ENCODE measurements at places on chromosomes 2 and 18.

- no peak for DNase-seq
Measured at GRCh38 chr2:227335713-227336112, 10.7 kb downstream of the MFF start.

DNA sequence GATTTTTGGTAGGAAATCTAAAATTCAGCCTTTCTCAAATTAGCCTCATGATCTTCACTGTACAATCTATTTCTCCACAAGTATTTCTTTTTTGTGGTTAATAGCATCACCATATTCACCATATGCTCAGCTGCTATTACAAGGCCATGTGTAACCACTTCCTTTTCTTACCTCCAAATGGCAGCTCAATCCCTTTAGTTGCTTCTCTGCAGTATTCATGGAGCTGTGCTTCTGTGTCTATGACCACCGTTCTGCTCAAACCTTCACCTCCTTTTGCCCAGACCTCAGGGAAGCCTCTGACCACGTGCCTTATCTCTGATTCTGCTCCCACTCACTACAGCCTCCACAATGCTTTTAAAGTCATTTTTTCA is 126.7 kb upstream of the TMEM200C start:
- DNase-seq, result no peak

DNA sequence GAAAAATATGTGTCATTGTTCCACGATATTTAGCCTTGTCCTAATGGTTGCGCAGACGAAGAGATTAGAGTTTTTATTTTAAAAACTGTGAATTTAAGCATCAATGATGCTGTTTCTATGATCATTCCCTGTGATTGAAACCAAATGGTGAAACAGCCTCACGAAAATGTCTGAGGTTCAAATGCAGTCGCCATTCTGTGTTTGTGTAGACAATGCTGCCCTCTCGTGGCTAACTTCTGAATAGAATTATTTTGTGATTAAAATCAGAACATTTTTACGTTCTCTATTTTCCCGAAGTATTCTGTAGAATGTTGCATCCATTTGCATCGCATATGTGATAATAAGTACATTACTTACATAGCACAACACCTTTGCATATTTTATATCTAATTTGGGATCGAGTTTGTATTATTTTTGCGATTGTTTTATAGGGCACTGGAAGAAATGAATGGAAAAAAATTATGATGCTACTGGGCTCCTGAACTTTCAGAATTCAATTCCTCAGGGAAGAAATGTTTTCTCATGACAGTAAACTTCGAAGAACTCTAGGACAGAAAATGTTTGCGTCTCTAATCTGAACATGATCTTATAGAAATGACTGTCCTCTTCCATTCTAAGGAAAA is 54.8 kb upstream of the CREB1 start:
- DNase-seq, result no peak

DNA sequence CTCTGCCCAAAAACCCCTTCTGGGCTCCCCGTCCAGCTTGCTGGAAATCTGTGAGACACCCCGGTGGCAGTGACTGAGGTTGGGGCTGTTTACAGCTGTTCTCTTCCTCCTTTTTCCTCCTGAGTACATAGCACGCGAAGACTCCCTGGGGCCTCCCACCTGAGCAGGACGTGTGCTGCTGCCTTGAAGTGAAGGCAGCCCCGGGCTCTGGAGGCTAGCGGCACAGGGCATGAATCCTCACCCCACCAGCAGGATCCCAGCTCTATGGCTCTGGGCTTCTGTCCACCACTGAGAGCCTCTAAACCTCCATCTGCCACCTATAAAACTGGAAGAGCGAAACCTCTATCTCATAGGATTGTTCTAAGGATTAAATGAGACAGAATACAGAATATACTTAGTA is 182.5 kb downstream of the TMEM163 start:
- peak; percentile 12 for DNase-seq

DNA sequence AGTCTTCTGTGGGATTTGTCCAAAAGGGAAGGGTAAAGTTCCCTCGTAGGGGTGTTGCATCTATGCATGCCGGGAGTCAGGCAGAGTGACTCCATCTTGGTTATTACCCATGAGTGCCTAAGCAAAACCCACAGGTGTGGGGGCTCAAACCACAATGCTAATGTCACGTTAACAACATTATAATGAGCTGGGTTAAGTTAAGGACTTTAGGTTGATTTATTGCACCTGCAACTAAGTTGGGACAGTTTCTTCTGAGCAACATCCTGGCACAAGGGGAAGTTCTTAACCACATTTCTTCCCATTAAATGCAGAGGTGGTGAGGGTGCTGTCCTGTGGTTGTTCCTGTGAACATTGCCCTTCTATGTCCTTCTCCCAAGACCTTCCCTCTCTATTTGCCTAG is 1596.8 kb upstream of the SLC39A10 start:
- no peak for DNase-seq

GRCh38 chr18:45662468-45662867 is 47.2 kb downstream of the SLC14A2 start:
- DNase-seq, result no peak

DNA sequence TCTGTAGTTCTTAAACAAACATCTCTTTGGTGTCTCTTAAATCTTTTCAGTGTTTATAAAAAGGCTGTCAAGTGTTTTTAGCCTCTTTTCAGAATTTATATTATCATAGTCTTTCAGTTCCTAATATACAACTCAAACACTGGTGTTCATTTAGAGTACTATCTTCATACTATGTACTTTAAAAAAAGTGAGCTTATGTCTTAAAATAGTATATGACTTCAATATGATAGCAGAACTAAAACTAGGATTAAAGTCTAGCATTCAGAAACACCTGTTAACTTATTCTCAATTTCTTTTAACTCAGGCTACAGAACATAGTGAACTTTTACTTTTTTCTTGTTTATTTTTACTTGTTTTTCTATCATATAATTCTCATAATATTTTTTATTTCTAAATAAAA is 14.7 kb upstream of the IKZF2 start:
- no peak for DNase-seq

DNA sequence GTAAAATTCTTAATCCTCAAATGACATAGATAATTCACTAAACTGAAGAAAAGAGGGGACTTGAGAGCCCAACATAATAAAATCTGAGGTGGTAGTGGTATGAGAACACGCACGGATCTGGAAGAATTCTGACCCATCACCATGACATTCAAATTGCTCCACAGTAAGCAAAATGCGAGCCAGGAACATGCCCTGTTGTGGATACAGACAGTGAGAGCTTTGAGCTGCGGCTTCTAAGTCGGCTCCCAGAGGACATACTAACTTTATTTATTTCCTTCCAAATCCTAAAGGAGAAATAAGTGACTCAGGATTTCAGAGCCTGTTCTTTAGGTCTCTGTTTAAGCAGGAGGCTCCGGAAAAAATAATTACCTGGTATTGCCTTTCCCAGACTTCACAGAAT is 143.4 kb upstream of the SMAD7 start:
- no peak for DNase-seq

DNA sequence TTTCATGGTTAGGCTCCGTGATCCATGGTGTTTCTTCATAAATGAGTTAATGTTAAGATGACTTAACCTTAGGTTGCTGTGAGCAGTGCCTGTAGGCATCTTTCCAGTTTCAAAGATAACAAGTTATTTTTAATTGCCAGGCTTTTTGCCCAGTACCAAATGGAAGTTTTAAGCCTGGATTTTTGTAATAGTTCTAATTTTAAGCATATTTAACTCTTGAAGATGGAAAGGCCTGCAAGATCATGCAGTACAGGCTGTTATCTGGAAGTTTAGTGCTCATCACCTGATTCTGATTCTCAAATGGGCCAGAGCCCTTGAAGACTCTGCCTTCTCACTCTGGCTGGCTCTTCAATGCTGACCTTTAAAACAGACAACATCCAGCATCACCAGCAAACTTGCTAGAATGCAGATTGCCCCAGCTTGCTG is 141.3 kb downstream of the NCK2 start:
- no peak for DNase-seq

DNA sequence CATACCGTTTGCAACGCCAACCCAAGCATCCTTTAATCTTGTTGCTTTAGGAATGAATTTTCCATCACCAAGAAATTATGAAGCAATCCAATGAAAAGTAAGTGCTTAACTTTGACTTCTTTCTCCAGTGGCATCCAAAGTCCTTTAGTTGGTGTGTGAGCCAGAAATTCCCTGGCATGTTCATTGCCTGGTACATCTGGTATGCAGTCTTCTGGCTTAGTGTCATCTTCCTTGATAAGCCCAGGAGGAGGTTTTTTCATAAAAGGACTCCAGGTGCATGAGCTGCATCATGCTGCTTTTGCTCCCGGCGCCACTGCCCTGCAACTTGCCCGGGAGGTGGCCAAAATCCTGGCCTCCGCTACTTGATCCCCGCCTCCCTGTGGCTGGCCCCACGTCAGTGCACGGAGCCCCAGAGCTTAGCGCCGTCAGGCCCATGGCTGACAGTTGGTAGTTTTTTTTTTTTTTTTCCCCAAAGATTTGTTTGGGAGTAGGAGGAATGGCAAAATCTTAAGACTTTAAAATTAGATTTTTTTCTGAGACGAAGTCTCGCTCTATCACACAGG is 58.7 kb downstream of the PUM2 start:
- DNase-seq, result no peak

DNA sequence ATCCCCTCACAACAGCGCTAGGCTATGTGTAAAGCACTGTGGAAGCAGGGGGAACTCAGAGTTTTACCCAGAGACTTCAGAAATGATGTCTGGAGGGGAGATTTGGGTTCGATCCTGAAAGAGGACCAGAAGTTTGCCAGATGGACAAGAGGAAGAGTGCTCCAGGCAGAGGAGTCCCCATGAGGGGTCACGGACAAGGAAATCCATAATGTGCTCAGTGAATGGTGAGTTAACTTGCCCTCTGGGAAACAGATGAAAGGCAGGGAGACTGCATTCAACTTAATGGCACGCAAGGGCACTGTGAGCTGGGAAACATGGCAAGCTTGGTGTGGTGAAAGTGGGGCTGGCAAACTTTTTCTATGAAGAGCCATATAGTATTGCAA is 6.0 kb upstream of the ASAP2 start:
- DNase-seq, result no peak

DNA sequence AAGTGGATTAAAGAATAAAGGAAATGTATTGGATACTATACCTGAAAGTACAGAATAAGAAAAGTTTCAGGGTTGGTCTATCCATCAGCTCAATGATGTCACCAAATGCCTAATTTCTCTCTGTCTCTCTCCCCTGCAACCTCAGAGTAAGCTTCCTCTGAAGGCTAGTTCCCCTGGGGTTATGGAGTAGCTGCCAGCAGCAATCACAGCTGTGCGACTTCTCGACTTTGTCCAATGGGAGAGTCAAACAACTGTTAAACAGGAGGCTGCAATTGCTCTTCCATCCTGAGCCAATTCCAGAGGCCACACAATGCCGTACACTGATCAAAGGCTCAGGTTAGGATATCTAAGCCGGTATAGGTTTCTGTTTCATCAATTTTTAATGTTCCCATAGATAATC is 95.3 kb upstream of the FANCL start:
- DNase-seq, result peak; percentile 78

DNA sequence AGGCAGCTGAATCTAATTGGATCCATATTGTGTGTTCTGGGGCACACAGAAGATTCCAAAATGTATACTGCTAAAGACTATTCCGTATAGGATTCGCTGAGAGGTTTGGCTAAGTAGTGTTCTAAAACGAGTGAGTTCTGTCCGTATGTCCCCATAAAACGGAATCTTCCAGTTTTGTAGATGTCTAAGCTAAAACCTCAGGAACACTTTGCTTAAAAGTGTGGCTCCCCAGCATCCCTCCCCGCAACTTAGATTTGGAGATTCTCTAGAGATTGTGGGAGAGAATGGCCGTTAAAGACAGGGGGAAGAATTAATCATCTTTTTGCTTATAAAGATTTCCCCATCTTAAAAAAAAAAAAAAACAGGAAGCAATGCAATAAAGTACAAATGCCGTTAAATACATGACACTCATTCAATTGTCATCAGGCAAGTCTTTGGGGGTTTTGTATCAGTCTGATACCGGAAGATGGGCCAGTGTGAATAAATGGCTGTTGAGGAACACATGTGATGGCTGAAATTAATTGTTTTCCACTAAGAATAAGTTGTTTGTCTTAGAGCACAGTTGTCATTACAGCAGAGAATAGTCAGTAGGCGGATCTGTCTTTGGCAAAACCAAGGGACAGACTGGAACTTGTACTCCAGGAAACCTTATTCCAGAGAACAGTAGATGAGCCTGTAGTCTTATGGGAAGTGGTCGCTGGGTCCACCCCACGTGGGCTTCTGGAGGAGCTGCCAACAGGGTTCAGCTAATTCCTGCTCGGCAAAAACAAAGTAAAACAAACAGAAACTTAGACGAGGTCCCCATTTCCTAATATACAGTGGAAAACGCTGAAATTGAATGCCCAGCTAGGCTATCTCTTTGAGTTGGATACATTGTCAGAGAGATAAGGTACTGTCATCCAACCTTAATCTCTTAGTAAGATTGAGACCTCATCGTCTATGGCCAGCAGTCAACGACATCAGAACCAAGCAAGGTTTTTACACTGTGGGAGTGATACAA is 1.7 kb downstream of the EMILIN2 start:
- no peak for DNase-seq

- DNase-seq, result no peak
Measured at GRCh38 chr2:56314796-56315195, 131.0 kb downstream of the CCDC85A start.

DNA sequence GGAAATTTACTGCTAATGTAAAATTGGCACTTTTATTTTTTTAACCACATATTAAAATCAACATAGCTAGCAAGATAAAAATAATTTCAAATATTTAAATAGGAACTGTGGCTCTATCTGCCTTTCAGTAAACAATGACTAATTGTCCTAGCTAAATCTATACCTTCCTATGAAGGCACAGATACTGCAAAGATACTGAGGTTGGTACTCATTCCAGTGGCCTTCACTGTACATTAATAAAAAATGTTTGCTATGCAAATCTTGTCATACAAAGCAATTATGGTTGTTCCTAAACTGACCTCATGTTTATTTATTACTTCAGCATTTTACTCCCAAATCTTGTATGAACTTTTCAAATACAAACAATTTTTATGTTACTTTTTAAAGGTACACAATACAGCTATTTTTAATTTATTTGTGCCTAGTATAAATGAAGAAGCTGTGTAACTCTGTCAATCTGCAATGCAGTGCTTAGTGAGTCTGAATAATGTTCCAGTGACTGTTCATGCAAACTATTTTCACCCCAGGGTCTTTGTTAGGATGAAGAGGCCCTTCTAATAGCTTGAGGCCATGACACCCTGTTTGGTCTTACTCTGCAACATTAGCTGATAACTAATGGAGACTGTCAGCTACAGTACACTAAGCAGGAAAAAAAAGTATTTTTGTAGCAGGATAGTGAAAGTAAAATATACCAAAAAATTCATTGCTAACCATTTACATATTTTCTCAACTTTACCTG is 9.3 kb upstream of the ERBB4 start:
- DNase-seq, result no peak

DNA sequence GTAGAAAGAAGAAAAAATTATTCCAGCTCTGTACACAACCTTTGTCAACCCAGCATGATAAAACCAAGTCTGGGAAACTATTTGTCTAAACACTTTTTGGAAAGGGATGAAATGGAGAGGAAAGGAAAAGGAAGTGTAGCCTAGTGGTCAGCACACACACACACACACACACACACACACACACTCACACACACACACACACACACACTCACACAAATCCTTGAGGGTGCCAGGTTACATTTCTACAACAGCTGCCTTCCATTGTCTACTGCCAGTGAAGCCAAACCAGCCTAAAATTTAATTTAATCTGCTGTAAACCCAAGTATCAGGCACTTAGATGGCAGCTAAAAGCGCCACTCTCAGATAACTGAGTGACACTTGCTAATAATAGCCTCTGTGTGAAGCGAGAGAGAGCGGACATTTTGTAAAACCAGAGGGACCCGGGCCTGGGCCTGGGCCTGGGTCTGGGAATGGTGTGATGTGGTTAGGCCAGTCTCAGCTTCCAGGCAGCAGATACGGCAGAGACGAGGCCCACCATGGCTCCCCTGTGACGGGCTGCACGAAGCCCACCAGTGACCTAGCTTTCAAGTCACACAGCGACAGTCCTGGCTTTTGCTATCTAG is 32.4 kb downstream of the BCL11A start:
- DNase-seq, result no peak

Measured in NCI-H524 (cell line).